ENCODE measurements at places on chromosomes 6 and 20. TPM values are rescaled to one million over a fixed set of nuclear protein-coding genes. Genes with fewer than 3 reads are reported as not detected.
A peak's percentile ranks its signal among the peaks of the same experiment; 100 is the strongest.

The LPA gene
- polyA plus RNA-seq, result not detected

The TMEM244 gene
- polyA plus RNA-seq, result not detected

GRCh38 chr20:17609811-17610377 lies 40.0 kb downstream of the DSTN start:
- H3K27ac ChIP-seq, result peak overlapping the region; percentile 85
- peaks cover 10% of the 10 kb centered on the region for H3K36me3 ChIP-seq
- no peaks in the 10 kb centered on the region for H3K27me3 ChIP-seq

DNA sequence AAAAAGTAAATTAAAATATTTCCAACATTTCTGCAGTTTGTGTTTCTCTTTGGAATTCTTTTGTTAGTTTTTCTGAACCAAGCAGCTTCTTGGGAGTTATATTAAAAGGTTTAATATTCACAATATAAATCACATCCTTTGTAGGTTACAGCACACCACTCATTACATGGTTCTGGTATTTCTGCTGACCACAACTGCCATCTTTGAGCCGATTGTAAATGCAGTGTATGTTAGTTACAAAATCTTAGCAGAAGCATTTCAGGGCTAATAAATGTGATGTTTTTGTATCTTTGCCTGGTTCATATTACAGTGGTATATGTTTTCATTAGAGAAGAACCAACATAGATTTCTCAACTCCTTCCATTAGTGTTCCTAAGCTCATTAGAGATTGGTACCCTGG lies 19.1 kb upstream of the TSHZ2 start:
- no peak for DNase-seq
- no peak overlapping the region for H3K4me3 ChIP-seq
- H3K27me3 ChIP-seq, result no peaks in the 10 kb centered on the region
- no peaks in the 10 kb centered on the region for H3K36me3 ChIP-seq
- no peak overlapping the region for H3K27ac ChIP-seq
- H3K4me1 ChIP-seq, result no peaks in the 10 kb centered on the region

The XRN2 gene
- polyA plus RNA-seq, result 35.7 TPM

GRCh38 chr6:168218785-168219566 lies 100.6 kb downstream of the DACT2 start:
- no peaks in the 10 kb centered on the region for H3K27me3 ChIP-seq
- no peaks in the 10 kb centered on the region for H3K36me3 ChIP-seq
- no peak overlapping the region for H3K4me3 ChIP-seq

DNA sequence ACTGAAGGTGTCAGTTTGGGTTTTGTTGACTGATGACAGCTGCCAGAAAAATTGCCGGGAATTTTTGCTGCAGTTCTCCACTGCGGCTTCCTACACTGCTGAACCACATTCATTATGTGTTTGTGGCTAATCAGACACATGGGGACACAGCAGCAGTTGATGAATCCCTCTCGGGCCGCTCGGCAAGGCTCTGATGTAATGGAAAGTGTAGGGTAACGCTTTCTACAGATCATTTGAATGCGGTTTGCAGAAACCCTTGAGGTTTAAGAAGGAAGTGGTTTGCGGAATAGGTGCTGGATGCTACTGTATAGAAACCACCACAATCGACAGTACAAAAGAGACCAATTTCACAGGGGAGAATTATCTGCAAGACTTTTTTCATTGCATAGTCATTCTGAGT lies 138.7 kb upstream of the SASH1 start:
- H3K4me3 ChIP-seq, result no peak overlapping the region
- no peaks in the 10 kb centered on the region for H3K36me3 ChIP-seq
- H3K27ac ChIP-seq, result no peak overlapping the region
- DNase-seq, result no peak
